Activated CD8-positive, alpha-beta memory T cell treated with anti-CD3 and anti-CD28 coated beads, Interleukin-2, amount 50 U/mL, for 48 hours (primary cell): ENCODE measurements at places on chromosomes 7 and 10.

- peak; percentile 77 for DNase-seq
These were observed at the start of gene HMX2 for GRCh38 chr10:123147635-123148413. Gene HMX2 (plus strand): TSS chr10:123148136. CDS start chr10:123148379, 243 bp downstream.

GRCh38 chr10:22669163-22669711, 45.1 kb downstream of the PIP4K2A start:
- no peak for DNase-seq

DNA sequence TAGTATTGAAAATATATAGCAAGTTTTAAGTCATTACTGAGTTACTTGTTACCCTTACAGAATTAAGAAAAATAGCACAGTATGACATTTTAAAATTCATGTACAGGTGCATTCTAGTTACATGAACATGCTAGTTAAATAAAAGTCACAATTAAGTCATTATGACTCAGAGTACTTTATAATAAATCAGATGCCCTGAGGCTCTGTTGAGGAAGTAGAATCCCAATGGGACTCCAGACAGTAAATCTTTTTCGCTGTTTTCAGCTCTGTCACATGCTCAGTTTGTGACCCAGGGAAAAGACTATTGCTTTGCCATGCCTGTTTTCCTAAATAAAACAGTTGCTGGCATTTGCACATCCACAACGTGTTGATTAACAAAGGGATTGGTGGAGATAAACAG, 21.0 kb downstream of the NUDT13 start:
- no peak for DNase-seq

DNA sequence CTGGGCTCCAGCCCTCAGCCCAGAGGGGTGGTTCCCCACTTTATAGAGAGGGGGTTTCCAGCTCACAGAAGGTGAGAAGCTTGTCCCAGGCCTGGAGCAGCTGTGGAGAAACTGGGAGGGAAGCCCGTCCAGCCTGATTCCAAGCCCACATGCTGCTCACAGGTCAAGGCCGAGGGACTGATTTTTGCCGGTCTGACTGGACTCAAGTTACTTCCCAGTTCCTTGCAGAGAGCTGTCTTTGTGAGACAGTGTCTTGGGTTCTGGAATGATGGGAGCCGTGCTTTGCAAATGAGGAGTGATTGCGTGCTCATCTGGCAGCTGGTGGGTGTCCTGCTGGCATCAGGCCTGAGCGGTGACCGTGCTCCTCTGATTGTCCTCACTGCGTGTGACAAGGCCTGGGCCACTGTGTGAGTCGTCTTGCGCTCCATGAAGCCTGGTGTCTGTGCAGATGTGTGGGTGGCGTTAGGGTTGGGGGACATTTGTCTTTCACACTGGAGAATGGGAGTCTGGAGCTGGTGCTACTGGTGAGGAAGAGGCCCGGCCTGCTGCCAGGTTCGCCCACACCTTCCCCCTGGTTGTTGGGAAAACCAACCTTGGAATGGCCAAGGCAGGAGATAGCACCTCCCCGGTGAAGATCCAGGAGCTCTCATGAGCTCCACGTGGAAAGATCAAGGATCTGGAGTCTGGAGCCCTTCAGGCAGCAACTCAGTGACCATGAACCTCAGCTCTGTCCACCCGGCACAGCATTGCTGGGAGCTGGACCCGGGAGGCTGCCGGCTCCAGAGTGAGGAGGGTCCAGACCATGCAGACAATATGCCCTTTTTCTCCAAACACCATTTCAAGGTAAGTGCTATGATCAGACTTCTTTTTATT, 129.6 kb downstream of the SMURF1 start:
- peak; percentile 46 for DNase-seq

DNA sequence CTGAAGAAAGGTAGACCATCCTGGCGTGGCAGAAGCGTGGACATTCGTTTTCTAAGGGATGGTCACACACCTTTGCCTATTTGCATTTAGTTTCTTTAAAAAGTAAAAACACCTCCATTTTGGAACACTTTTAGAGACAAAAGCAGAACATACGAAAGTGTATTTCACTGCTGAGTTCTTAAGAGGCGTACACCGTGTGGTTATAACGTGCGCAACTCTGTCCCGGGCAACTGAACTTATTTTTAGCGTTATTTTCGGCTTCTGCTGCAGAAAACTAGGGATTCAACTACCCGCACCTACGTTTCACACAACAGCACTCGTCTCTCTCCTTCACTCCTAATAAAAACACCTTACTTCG, 557 bp upstream of the LSM8 start:
- DNase-seq: no peak
